ENCODE measurements at places on chromosomes 6 and 20.

- DNase-seq = no peak
Measured at GRCh38 chr6:107310362-107310761, 149.0 kb downstream of the PDSS2 start.

DNA sequence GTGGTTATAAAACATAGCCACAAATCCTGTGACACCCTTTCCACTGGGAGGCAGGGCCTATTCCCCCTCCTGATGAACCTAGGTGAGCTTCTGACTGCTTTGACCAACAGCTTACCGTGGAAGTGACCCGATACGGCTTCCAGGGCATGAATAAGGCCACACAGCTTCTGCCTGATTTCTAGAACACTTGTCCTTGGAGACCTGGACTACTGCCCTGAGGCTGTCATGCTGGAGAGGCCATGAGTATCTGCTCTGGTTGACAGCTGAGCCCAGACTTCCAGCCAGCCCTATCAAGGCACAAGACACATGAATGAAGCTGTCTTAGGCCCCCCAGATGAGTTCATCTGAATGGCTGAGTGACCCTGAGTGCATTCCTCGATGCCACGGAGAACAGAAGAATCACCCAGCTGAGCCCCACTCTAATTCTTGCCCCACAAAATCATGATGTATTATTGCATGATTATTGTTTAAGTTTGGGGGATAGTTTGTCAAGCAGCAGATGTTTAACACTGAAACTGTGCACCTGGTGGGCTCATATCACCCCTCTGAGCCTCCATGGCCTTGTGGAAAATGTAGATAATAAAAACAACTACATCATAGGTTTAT is 16.6 kb downstream of the TP53RK start:
- DNase-seq = no peak

- DNase-seq = no peak
Measured at GRCh38 chr6:111809766-111810165, 63.5 kb downstream of the FYN start.

GRCh38 chr6:25316626-25317025 is 37.5 kb downstream of the CARMIL1 start:
- DNase-seq = no peak

- DNase-seq = no peak
Measured at GRCh38 chr6:118042855-118043254, 135.8 kb downstream of the SLC35F1 start.

- DNase-seq = no peak
Measured at GRCh38 chr6:106085692-106085983, 498 bp upstream of the PRDM1 start.

DNA sequence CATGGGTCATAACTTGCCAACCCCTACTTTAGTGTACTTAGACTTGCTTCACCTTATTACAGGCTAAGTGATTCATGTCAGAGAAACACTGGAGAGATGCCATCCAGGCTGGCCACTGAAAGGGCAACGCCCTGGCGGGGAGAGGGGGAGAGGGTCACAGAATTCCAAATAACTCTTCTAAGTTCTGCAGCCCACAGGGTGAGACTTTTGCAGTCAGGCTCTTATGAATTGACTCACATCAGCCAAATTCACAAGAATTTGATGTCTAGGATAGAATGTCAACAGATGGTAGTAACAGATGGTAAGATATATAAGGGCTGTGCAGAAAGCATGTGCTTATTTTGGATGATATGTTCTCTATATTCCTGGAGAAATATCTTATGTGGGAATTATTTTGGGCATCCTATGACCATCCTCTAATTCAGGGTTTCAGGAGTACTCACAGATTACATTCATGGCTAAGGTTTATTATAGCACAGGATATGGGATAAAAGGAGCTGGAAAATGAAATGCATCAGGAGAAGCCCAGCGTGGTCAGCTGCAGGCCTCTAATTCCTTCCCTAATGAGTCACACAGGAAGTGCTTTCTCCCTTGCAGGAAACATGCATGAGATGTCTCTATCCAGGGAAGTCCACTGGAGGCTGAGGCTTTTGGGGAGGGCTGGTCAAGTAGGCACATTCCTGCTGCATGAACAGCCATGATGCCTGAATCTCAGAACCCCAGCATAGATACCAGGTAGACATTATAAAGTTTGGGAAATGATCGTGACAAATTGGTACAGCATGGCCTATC is 58.7 kb upstream of the RIN2 start:
- peak; percentile 46 for DNase-seq

GRCh38 chr6:19558201-19558600 is 279.0 kb upstream of the ID4 start:
- no peak for DNase-seq

DNA sequence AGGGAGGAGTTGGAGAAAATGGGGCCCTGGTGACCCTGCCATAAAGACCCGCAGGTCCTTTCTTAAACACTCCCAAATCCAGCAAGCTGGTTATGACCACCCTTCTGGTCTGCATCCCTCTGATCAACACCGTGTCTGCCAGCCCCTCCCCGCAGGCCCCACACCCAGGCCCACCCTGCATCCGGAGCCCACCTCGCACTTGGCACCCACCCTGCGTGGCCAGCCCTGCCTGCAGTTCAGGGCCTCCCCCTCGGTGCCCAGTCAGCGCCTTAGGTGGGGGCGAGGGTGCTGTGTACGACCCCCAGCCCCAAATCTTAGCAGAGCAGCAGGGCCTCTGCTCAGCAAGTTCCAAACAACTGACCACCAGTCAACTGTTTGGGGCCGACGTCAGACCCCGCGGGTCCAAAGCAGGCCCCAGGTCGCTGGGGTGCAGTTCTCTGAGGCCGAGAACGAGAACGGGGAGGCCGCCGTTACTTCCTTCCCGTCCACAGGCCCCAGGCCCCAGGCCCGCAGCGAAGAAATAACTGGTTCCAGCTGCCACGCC is 1.2 kb downstream of the ACSS1 start:
- no peak for DNase-seq

DNA sequence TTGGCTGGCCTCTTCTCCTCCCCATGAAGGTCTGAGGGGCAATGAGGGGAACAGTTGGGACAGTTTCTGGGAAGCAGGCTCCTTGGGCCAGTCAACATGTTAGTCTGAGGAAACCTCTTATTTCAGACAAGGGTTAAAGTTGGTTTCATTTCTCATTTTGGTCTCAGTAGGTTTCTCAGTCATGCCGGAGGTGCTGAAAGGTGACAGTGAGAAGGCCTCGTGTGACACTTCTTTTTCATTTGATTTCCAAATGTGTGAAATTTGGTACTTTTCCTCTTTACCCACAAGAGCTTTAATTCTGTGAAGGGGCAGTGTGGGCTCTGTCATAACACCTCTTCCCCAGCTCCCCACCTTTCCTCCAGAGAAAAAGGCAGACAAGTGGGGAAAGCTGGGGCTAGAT is 7.5 kb upstream of the GLP1R start:
- no peak for DNase-seq

DNA sequence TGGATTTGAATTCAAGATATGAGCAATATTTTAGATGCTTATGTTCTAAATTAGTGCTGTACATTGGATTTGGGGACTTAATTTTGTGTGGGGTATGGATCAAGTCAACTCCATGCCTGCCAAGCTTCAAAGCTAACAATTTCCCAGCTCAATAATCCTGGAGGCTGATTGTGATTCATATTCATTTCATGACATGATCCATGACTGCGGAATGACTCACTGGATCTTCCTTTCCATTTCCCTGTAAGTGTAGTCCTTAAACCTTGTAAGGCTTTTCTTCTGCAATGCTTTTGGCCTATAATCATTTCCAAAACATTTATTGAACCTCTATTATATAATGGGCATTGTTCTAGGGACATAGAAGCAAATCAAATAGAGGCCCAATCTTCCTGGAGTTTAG is 44.7 kb upstream of the CCN2 start:
- peak; percentile 66 for DNase-seq

DNA sequence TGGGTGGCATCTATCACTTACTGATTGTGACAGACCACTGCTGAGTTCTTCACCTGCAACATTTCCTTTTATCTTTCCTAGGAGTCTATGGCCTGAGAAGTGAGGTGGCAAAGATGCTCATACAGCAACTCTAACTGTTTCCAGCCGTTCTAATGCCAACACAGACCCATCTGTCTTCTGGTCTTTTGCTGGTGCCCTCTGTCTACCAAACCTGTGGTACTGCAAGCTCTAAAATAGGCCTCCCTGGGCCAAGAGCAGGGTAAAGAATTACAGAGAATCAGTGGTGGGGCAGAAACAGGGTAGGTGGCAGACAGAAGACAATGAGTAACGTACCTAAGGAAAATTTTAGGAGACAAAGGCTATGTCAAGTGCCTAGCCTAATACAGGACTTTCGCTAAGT is 611.0 kb upstream of the FLRT3 start:
- no peak for DNase-seq

DNA sequence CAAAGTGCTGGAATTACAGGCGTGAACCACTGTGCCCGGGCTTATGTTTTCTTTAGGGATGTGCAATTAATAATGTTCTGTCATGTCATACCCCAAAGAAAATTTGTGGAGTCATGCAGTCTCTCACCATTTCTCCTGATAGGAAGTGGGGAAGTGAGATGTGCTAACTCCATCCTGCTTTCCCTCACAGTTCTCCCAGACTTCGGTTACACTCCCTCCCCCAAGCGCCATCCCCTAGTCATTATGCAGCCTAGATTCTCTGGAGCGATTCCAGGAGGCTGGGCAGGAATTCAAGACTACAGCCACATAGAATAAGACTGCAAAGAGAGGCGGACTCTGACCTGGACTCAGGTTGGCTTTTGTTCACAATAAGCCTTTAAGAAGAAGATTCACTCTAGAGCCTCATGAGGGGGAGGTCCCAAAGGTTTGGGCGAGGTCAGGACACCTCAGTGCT is 271.4 kb downstream of the ALDH8A1 start:
- DNase-seq = no peak

DNA sequence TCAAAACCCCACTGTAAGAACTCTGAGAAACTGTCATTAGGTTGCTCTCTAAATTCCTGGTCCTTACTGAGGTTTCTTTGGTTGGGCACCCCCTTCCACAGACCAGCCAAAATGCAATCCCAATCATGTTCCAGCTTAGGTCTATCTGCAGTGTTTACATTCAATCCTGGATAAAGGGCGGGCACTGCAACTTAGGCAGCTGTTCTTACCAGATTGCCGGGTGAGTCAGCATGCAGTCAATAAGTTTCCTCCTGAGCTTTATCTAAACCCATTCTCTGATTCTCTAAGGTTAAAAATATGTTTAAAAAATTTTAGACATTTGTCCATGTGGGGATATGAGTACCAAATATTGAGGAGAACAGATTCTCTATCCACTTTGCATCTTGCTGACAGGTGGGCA is 197.8 kb downstream of the HAO1 start:
- no peak for DNase-seq

DNA sequence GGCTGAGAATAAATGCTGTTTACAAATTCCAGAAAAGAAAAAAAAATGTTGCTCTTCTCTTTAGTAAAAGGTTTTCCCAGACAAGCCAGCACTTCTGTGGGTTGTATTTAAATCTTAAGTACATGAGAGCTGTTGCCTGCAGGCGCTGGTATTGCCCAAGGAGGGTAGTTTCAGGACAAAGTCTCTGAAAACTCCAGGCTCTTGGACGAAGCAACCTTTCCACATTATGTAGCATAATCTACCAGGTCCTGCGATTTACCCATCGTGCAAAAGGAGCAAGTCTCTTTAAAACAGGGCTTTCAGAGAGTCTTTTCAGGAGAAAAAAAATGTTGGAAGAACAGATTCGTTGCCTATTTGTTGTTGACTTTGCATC is 65.6 kb downstream of the PLG start:
- no peak for DNase-seq

- no peak for DNase-seq
Measured at GRCh38 chr6:56734335-56734734, 91.6 kb upstream of the DST start.

GRCh38 chr6:158545043-158545966 is 14.6 kb upstream of the TMEM181 start:
- no peak for DNase-seq

GRCh38 chr6:45212976-45213375 is 115.2 kb upstream of the RUNX2 start:
- DNase-seq = no peak

DNA sequence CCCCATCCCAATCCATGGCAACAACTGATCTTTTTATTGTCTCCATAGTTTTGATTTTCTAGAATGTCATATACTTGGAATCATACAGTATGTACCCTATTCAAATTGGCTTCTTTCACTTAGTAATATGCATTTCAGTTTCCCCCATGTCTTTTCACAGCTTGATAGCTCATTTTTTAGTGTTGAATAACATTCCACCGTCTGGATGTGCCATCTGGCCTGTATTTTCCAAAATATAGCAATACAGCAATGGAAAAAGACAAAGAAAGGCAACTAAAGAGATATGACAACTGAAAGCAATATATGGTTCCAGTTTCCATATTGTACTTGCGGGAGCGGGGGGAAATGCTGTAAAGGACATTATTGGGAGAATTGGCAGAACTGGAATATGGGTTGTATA is 166.4 kb upstream of the NT5E start:
- DNase-seq = no peak

- no peak for DNase-seq
Measured at GRCh38 chr6:170404036-170404435, 97.5 kb downstream of the FAM120B start.

DNA sequence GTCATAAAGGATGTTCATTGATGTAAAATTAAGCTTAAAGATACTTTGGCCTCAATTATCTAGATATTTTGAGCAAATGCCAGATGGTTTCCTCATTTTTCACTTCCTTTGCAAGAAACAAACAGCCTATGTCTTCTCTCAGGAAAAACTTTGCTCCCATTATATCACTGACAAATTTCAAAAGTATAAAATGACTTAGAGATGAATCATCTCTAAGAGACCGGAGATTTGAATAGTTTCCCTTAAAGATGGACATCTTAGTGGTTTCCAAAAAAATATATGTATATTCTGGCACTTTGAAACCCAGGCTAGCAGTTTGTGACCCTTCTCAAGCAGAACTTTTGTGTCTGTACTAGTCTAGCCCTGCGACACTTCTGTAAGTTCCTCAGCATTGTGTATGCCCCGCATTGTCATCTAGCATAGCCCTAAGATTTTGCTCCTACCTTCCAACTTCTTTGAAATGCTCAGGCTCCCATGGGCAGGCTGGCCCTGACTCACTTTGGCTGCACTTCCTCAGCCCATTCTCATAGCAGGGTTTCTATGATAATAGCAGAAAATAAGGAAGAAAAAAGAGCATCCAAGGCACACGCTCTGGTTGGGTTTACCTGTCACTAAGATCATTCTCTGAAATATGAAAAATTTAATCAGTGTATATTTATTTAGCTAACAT is 25.7 kb upstream of the POU3F2 start:
- no peak for DNase-seq

DNA sequence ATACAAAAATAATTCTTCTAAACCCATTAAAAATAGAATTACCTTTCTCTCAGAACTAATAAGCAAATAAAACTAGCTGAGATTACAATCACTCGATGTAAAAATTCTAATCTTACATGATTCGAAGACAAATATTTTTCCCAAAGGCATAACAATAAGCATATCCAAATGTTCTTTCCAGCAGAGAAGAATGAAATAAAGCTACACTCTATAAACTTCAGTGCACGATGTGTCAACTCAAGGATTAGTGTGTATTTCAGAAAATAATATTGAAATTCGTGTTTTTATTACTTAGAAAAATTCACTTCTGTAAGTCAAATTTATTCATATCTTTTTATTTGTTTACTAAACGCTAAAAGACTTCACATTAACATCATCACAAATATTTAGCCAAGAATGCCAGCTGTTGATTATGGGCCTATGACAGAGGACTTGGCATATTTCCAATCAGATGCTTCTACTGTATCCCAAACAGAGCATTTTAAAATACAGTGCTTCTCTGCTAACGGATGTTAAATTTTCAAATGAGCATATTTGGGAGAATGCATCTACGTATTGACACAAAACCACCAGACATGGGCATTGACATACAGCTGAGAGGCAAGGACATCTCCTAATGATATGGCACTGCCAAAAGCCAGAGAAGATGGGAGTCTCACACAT is 54.7 kb upstream of the PDE7B start:
- DNase-seq = no peak

GRCh38 chr20:51098284-51098810 is 75.4 kb upstream of the KCNG1 start:
- no peak for DNase-seq

Data from GM04503 (cell line).